ENCODE measurements at places on chromosomes 1 and 21.

- DNase-seq, result no peak
These were observed 141.2 kb downstream of the COL24A1 start for GRCh38 chr1:86015375-86015774.

- DNase-seq, result no peak
These were observed 176.2 kb upstream of the PRMT6 start for GRCh38 chr1:106880226-106880625.

GRCh38 chr1:228438266-228438665, 21.6 kb upstream of the TRIM17 start:
- DNase-seq, result no peak

GRCh38 chr1:175073061-175073460, 5.4 kb downstream of the TNN start:
- DNase-seq, result no peak

GRCh38 chr1:19179597-19180264, 30.3 kb downstream of the UBR4 start:
- DNase-seq, result peak; percentile 7

DNA sequence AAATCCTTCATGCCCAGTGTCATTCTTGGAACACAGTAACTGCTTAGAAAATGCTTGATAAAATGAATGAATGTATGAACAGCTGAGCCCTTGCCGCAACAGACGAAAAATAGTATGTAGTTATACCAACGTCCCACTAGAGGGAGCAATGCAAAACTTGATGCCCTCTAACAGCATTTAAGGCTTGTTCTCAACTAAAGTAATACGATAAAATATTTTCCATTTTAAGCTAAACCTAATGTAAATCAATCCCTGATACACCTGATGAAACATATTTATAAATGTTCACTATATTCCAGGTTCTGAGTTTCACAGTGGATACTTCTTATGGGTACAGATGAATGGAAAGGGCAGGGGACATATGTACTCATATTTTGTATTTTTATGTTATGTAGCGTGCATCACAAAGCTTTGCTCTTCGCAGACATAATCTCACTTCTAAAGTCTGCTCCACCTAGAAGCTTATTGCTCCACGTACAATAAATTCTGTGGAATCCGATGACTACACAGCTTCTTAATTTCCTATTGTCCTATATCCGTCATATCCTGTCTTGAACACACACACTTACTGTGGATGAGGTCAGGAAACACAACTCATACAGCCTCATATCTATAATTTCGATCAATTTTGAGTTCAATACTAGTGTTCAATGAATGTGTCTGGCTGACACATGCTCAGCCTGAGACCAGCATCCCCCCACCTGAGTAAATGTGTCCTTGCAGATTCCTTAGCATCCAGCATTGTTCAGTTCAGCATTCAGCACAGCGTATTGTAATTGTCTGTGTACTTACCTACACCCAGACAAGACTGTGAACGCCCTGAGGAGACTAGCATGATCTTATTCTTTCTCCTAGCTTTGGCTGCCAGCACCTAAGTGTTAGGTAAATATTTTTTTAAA, 4.4 kb upstream of the UTP25 start:
- peak; percentile 86 for DNase-seq

GRCh38 chr21:35342440-35342839, 293.3 kb upstream of the RUNX1 start:
- DNase-seq, result no peak

- no peak for DNase-seq
These were observed 586.4 kb upstream of the TMPRSS15 start for GRCh38 chr21:18989953-18990495.

DNA sequence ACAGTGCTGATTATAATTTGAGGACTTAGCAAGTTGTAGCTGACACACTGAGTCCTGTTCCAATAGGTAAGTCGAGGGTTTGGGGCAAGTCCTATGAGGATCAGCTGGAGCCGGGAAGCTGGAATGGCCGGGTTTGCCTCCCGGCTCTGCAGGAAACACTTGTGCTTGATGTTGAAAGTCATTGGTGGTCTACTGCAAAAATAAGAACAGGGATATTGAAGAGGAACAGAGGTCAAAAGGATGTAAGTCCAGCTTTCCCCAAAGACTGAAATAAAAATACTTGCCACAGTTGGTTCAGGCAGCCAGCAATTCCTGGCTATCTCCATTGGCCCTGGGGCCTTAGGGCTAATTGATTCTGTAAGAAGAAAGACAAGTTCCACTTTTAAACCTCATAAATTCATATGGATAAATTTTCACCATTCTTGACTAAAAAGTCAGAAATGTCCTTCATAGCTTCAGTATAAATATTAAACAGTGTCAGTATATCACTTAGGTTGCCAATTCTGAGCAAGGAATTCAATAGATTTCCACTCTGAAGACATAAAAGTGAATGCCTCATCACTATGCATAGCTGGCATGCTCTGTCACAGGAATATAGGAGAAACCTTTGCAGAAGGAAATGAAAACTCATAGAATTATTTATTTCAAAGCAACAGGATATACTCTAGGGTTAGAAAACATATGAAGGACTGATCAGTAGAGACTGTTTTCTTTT, 165.2 kb downstream of the AK5 start:
- DNase-seq, result peak; percentile 18

All from NCI-H69 (cell line).